ENCODE measurements at places on chromosomes 6 and 20.

DNA sequence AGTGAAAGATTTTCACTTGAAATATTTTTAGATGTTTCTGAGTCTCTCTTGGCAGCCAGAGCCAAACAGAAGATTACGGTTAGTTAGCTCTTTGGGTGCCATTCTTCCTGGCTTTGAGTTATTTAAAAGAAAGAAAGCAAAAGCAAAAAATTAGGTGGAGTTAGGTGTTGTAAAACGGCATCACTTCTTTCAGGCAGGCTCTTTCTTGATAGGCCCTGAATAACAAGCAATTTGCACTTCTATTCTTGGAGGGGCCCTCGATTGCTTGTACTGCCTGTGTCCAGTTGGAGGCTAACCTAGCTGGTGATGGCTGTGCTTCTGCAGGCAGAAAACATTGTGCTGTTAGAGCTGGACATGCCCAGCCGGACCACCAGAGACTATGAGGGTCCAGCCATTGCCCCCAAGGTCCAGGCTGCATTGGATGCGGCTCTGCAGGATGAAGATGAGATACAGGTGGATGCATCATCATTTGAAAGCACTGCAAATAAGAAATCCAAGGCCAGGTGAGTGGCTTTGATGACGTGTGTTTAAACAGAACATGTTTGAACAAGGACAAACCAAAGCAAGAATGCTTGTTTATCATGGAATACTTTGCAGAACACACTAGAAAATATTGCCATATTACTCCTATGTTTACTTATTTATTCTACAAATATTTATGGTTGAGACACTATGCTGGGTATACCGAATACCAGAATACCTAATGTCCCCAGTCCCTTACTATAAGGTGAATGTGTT is 28.1 kb upstream of the ASXL1 start:
- no peak for DNase-seq

- no peak for DNase-seq
Measured at GRCh38 chr6:167127785-167128531, 5.1 kb downstream of the CCR6 start.

DNA sequence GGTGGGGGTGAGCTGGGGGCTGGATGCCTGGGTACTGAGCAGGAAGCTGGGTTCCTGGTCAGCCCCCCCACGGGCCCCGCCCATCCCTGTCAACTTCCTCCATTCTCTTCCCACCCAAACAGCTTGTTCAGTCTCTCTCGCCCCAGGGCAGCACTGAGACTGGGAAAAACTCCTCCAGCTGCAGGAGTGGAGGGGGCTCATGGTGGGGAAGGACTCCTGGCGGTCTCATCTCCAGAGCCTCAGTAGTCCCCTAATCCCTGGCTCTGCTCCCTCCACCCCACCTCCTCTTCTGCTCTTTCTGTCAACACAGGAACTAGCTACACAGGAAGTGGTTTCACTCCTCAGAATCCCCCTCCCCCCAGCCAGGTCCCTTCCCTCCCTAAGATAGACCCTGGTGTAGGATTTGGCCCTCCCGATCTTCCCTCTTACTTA is at the start of gene GPSM3:
Gene GPSM3, minus strand, starts transcription at position 36 of the 432 bp plus-strand sequence. CDS start 130 bp downstream, outside the sequence.
- DNase-seq = peak; percentile 55

DNA sequence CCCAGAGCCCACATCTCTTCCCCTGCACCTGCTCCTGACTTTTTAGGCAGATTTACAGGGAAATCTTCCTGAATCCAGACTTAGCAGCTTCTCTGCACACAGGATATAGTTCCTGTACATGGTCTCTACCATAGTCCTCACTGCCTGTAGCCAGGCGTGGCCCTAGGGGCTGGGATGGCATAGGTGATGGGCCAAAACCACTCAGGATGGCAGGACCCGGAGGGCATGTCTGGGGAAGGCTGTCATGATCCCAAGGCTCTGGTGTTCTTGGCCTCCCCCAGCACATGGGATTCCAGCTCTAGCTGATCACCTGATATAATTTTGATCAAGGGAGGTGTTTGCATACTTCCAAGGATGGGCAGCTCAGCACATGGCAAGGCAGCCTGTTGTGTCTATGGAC is 58.0 kb downstream of the TOX2 start:
- no peak for DNase-seq

DNA sequence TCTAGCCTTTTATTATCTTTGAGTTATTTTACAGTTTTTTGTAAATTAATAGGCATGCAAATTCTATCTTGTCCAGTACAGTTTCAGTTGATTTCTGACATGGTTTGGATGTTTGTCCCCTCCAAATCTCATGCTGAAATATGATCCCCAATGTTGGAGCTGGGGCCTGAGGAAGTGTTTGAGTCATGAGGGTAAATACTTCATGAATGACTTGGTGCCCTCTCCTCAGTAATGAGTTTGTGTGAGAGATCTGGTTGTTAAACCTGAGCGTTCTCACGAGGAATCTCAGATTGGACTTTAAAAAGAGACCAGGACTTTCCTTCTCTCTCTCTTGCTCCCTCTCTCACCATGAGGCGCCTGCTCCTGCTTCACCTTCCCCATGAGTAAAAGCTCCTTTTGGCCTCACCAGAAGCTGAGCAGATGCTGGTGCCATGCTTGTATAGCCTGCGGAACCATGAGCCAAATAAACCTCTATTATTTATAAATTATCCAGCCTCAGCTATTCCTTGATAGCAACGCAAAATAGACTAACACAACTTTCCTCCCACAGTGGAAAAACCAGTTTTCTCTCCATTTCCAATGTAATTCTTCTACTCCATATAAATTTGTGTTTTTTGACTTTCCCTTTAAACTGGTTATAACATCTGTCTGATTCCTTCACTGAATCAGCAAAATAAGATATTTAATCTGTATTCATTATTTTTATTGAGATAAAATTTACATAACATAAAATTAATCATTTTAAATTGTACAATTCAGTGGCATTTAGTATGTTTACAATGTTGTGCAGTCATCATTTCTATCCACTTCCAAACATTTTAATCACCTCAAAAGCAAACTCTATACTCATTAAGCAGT is 78.7 kb upstream of the PRSS16 start:
- DNase-seq = no peak

- DNase-seq = no peak
Measured at GRCh38 chr20:461254-462198, 807 bp downstream of the TBC1D20 start.
